Renal cortical epithelial cell (primary cell): ENCODE measurements at places on chromosomes 11 and 22. TPM values are rescaled to one million over a fixed set of nuclear protein-coding genes. Genes with fewer than 3 reads are reported as not detected.

The PATE4 gene
- not detected in 2 replicates for total RNA-seq

The TOMM22 gene
- total RNA-seq: 34.1 and 109 TPM in 2 replicates

The HOATZ gene
- not detected in 2 replicates for total RNA-seq

The MS4A14 gene
- not detected in 2 replicates for total RNA-seq

The WNT7B gene
- 14.5 and 16.7 TPM in 2 replicates for total RNA-seq

The MRGPRF gene
- 0.10 TPM in 1 of 2 replicates, not detected in the other for total RNA-seq

The MOV10L1 gene
- not detected in 2 replicates for total RNA-seq
